ENCODE measurements at places on chromosomes 11 and 22.

DNA sequence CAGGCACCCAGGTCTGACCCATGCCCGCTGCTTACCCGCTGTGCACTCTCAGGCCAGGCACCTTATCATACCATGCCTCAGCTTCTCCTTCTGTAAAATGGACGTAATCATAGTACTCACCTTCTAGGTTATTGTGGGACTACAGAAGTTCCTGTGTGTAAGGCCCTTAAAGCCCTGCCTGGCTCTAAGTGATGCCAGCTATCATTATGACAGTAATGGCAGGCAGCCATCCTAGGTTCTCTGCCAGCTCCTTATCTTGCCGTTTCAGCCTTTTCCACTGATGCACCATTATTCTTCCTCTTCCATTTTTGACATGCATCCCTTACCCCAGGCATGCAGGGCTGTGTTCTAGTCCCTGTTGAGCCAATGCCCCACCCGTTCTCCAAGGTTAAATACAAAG, 57.9 kb downstream of the DBX1 start:
- DNase-seq = no peak

DNA sequence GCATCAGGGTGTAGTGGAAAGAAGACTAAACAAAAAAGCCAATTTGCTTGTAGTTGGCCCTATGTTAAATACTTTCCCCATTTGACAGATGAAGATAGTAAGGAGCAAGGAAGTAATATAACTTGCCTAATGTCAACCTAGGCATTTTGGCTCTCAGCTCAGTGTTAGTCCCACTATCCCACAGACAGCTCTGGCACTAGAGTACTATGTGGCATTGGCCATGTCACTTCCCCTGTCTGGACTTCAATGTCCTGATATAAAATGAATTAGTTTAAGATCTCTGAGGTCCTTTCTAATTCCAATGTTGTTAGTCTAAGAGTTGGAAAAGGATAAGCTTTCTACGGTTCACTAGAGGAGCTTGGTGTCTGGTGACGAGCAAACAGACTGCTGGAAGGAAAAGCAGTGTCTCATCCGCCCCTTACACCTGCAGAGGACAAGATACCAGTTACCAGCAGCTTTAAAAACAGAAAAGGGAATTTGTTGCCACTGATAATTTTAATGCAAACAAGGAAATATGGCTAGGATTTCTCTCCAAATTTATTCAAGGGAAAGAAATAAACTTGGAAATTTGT, 92.5 kb downstream of the RELT start:
- DNase-seq = no peak

- DNase-seq = no peak
Observed at GRCh38 chr11:9089061-9089460, 2.3 kb downstream of the SCUBE2 start.

DNA sequence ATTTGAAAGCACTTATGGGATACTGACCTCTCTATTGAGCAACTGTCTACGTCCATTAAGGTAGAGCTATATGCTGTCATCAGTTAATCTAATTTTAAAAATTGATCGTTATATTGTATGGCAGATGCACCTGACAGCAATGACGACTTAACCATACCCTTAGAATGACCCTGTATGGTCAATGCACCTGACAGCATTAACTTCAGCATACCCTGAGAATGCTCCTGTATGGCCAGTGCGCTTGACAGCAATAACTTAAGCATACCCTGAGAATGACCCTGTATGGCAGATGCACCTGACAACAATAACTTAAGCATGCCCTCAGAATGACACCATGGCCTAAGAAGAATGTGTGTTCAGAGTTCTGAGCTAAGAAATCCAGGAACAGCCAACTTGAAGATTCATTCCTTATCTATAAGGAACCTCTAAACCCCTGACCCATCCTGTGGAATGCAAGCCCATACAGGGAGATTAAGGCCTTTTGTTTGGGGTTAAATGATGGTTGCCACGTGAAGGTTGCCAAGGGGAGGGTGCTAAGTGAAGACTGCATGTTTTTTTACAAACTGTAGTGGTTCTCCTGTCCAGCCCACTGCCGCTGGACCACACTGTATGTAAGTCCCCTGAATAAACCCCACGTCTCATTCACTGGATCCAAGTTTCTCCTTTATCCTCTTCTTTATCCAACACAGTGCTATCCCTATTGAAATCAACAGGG, 138.3 kb downstream of the GUCY1A2 start:
- DNase-seq = no peak

GRCh38 chr11:35563484-35564244, 38.2 kb upstream of the PAMR1 start:
- no peak for DNase-seq

- no peak for DNase-seq
Observed at GRCh38 chr22:35426801-35427140, 26.8 kb downstream of the MCM5 start.

GRCh38 chr11:115743719-115744118, 239.5 kb upstream of the CADM1 start:
- no peak for DNase-seq

GRCh38 chr11:69470793-69471728, 10.4 kb upstream of the LINC01488 start:
- DNase-seq = no peak

GRCh38 chr22:17072877-17073276, 11.9 kb upstream of the IL17RA start:
- DNase-seq = no peak

DNA sequence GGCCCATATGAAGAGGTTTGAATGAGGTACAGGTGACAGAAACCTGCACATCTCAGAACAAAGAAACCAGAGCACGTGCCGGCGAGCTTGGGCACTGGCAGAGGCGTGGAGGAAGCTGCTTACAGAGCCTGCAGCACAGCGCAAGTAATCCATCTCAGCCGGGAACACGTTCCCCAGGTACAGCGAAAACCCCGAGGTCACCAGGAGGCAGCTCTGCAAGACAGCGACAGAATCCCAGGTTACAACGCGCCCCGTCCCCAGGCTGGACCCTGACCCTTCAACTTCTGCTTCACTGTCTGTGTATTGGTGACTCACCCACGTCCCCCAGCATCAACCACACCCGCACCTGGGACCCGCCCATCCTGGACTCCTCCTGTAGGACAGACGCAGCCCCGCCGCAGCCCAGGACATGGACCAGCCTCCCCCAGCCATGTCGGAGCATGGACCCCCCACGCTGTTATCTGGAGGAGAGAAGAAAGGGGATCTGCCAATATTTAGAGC, 2.2 kb downstream of the MLC1 start:
- DNase-seq = no peak

GRCh38 chr22:24125941-24126340, 55.3 kb upstream of the SUSD2 start:
- no peak for DNase-seq

DNA sequence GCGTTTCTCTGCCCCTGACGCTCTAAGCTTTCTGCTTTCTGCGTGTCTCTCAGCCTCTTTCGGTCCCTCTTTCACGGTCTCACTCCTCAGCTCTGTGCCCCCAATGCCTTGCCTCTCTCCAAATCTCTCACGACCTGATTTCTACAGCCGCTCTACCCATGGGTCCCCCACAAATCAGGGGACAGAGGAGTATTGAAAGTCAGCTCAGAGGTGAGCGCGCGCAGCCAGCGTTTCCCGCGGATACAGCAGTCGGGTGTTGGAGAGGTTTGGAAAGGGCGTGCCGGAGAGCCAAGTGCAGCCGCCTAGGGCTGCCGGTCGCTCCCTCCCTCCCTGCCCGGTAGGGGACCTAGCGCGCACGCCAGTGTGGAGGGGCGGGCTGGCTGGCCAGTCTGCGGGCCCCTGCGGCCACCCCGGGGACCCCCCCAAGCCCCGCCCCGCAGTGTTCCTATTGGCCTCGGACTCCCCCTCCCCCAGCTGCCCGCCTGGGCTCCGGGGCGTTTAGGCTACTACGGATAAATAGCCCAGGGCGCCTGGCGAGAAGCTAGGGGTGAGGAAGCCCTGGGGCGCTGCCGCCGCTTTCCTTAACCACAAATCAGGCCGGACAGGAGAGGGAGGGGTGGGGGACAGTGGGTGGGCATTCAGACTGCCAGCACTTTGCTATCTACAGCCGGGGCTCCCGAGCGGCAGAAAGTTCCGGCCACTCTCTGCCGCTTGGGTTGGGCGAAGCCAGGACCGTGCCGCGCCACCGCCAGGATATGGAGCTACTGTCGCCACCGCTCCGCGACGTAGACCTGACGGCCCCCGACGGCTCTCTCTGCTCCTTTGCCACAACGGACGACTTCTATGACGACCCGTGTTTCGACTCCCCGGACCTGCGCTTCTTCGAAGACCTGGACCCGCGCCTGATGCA, at the start of gene MYOD1:
Gene MYOD1 (plus strand): TSS at position 544 of the 910 bp plus-strand sequence. CDS start 212 bp downstream, at position 756.
- no peak for DNase-seq

- no peak for DNase-seq
Observed at GRCh38 chr11:64261556-64262080, 10.3 kb downstream of the PLCB3 start.

DNA sequence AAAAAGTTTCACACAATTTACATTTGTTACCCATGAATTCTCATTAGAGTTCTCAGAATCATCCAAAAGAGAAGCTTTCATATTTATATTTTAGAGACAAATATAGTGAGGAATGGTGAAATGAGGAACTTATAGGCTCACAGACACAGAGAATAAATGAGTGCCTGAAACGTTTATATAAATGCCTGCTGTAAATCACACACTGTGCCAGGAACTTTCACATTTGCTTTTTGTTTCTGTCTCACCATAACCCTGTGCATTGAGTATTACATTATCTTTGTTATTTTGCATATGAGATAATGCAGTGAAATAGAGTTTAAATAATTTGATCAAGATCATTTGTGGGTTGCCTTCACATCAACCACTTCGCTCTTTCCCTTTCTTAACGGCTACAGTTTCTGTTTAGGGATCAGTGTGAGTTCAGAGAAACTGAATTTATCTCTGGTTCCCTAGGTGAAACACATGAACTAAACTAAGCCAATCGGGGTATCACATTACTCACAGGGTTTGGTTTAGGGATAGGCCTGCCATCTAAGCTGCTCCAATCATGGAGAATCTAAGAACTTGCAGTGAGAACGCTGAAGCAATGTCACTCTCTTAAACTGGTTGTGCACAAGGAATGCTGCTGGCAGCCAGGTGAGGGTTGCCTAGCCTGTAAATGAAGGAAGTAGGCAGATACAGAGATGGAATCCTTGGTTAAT, 1339.2 kb upstream of the TENM4 start:
- DNase-seq = no peak

DNA sequence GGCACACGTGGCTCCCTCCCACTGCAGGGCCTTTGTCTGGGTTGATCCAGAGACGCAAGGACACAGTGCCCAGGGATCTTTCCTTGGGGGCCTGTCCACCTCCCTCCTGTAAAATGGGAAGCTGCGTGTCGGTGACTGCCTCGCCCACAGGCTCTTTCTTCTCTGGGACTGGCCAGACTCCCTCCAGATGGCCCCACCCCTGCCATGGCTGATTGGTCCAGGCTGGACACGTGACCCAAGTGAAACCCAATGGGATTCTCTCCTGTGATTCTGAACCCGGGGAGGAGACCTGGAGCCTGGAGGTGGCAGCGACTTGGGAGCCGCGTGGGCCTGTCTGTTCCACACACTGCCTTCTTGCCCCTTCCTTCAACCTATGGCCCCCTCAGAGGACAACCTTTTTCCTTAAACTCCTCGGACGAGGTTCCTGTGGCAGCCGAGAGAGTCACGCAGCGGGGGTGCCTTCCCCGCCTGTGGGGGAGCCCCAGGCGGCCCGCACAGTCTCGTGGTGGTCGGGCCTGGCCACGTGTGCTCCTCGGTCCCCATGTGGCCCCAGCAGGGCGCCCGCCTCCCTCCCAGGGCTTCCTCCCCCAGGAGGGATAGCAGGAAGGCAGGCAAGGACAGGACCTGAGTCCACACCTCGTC, 12.4 kb upstream of the MPPED1 start:
- no peak for DNase-seq

GRCh38 chr11:75767793-75768111, 826 bp upstream of the DGAT2 start:
- no peak for DNase-seq

GRCh38 chr11:115132436-115133228, 371.6 kb downstream of the CADM1 start:
- DNase-seq = no peak

DNA sequence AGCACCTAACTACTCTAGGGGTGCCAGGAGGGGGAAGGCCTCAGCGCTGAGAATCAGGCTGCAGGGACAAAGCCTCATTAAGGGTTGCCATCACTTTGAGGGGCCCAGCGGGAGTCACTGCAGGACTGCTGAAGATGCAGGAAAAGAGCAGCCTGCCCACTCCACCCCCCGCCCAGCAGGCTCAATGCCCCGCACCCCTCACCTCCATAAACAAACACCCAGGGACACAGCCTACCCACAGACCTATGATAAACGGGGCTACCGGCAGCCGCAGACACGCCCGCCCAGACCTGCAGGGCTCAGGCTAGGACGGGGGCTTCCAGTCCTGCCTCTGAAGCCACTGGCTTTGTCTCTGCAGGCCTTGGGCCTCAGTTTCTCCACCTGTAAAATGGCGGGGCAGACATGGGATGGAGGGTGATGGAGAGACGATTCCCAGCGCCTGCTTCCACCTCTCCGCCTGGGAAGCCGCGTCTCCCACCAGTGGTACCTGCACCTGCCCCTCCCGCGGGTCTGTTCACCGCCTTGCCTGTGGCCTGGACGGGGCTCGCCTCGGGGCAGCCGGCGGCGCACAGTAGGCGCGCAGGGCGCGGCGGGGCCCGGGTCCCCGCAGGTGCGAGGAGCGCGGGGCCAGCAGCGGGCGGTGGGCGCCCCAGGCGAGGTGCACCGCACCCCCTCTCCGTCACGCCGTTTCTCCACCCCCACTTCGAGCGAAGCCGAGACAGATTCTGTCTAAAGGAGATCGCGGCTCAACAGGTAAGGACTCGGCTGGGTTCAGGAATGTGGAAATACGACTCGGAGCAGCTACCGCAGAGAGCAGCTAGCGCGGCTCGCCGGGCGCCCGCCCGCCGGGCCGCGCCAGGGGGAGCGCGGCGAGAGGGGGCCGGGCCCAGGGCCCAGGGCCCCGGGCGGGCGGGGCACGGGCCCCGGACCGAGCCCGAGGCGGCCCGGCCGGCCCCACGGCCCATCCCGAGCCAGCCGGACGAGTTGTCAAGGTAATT, 1.5 kb downstream of the WNT7B start:
- DNase-seq = no peak

- no peak for DNase-seq
Observed at GRCh38 chr11:4751201-4751600, 18.5 kb downstream of the OR51F1 start.

DNA sequence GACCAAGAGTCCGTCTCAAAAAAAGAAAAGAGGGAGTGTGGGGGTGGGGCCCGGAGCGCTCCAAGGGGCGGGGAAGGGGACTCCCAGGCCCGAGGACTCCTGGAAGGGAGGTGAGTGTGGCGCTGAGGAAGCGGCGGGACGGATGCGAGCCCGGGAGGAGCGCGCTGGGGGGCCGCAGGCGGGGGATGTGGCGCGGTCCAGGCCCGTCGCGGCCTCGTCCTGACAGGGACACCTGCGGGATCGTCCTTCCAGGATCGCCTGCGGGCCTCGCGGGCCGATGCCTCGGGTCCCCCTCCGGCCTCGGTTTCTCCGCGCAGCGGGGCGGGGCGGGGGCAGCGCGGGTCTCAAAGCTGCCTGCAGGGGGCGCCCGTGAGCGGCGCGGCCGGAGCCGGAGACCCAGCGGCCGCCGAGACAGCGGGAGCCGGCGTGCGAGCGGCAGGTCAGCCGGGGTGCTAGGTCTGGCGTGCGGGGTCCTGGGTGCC, 3.8 kb upstream of the ADORA2A start:
- DNase-seq = peak; percentile 9

Measured in C1 segment of cervical spinal cord (tissue), 14 donors.